ENCODE measurements at places on chromosomes 6 and 20.

DNA sequence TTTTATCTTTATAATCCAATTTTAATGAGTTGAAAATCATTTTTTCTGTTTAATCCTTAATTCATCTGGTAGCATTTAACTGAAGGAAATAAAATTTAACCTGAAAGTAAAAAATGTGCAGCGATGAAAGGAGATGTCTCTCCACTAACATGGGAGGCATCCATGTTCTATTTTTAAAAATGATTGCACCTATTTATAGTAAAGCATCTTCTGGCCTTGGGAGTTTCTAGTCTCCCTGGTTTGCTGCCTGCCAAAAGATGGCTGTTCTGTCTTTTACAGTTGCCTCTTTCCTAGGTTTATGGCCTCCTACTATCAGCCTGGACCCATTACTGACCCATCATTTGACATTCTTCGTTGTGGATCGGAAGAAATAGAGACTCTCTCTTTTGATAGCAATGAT is 143.0 kb downstream of the B3GAT2 start:
- no peak for DNase-seq

DNA sequence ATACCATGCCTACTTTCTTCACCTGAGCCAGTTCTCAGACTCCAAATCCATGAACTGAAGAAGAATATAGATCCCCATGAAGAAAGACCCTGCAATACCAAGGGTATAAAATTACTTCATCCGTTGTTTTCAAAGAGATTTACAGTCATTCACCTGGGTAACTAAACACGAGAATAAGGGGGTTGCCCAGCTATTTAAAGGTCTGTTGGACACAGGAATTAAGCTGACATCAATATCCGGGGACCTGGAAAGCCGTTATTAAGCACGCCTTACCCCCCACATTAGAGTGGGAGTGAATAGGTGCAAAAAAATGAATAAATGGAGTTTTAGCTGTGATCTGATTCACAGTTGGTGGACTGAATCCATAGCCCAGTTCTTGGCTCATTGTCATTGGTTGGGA is 28.9 kb downstream of the CLVS2 start:
- DNase-seq, result no peak

- DNase-seq, result no peak
These were observed 1059.5 kb upstream of the FLRT3 start for GRCh38 chr20:15396900-15397299.

GRCh38 chr6:2680264-2680922 is 70.3 kb downstream of the MYLK4 start:
- no peak for DNase-seq

DNA sequence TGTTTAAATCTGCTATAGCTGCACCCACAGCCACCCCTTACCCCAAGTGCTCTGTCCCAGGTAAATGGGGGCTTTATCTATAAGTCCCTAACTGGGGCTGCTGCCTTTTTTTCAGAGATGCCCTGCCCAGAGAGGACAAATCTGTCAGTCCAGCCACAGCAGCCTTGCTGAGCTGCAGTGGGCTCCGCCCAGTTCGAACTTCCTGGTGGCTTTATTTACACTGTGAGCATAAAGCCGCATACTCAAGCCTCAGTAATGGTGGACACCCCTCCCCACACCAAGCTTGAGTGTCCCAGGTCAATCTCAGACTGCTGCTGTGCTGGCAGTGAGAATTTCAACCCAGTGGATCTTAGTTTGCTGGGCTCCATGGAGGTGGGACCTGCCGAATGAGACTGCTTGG is 505.2 kb downstream of the CBLN4 start:
- DNase-seq, result no peak

- DNase-seq, result no peak
These were observed 105.8 kb upstream of the SPTLC3 start for GRCh38 chr20:12902992-12903391.

DNA sequence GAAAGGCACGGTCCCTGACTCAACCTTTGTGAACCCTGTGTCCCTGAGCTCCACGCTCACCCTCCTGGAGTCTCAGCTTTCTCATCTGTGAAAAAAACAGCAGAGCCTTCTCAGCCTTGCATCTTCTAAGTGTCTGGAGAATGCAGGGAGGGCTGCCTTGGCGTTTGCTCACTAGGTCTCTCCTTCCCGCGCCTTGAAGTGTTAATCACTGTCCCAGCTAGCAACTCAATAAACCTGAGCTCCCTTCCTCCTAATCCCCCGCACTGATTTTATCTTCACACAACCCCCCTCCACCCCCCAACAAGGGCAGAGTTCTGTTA is 34.9 kb upstream of the FOXC1 start:
- no peak for DNase-seq

GRCh38 chr6:45946352-45946751 is 69.3 kb downstream of the CLIC5 start:
- DNase-seq, result no peak

DNA sequence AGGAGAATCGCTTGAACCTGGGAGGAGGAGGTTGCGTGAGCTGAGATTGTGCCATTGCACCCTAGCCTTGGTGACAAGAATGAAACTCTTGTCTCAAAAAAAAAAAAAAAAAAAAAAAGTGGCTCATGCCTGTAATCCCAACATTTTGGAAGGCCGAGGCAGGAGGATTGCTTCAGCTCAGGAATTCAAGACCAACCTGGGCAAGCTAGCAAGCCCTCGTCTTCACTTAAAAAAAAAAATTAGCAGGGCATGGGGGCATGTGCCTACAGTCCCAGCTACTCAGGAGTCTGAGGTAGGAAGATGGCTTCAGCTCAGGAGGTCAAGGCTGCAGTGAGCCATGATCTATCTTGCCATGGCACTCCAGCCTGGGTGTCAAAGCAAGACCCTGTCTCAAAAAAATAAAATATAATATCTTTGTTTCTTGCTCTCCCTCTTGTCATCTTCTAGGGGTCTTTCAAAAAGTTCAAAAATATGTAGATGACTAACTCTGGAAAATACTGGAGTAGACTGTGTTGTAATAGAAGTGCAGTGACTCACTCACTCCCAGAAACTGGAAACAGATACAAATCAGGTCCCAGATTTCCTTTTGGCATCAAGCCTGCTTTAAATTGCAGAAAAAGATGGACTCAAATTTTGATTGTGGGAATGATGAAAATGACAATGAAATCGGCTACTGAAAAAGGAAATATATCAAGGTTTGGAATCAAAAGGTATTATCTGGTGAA is 2.8 kb upstream of the GINM1 start:
- no peak for DNase-seq

- DNase-seq, result no peak
These were observed 47.3 kb downstream of the SLC35D3 start for GRCh38 chr6:136969433-136969832.

- DNase-seq, result no peak
These were observed 92.9 kb downstream of the RPS12 start for GRCh38 chr6:132907231-132907630.

DNA sequence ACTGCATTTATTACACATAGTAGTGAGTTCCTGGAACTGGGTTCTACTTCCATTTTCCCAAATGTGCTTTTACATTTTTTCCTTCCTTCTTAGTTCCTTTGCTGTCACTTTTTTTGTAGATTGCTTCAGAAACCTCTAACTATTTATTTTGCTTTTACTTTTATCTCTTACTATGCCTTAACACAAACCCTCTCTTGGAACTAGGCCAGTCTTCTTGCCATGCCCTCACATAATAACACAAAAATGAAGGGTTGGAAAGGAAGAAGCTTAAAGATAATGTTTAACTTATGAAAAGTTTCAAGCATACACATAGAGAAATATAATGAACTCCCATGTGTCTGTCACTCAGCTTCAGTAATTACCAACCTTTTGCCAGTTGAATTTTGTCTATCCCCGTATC is 27.1 kb downstream of the TOP1 start:
- DNase-seq, result no peak

GRCh38 chr20:61813791-61814190 is 251.9 kb downstream of the TAF4 start:
- no peak for DNase-seq

GRCh38 chr6:37432590-37432915 is 468 bp upstream of the CMTR1 start:
- DNase-seq, result no peak

DNA sequence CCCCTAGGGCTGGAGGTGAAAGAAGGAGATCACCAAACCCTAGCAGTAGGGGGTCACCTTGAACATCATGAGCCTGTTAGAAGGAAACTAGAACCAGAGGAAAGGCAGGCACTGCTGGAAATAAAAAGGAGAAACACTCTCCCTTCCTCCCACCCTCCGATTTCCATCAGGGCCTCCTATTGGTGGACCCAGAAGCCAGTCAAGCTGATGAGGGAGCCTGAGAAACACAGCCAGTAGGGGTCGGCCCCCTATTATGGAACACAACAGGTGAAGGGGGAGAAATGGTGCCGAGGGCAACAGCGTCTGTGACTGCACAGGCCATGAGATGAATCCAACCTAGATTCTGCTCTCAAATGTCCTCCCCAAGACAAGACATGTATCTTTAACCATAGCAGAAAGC is 156.1 kb upstream of the LRFN2 start:
- no peak for DNase-seq

- DNase-seq, result no peak
These were observed 32.9 kb downstream of the TRIM38 start for GRCh38 chr6:25995507-25995906.

- no peak for DNase-seq
These were observed 89.0 kb downstream of the NDUFAF5 start for GRCh38 chr20:13873831-13874230.

- no peak for DNase-seq
These were observed 285.4 kb downstream of the PHACTR1 start for GRCh38 chr6:13001927-13002326.

DNA sequence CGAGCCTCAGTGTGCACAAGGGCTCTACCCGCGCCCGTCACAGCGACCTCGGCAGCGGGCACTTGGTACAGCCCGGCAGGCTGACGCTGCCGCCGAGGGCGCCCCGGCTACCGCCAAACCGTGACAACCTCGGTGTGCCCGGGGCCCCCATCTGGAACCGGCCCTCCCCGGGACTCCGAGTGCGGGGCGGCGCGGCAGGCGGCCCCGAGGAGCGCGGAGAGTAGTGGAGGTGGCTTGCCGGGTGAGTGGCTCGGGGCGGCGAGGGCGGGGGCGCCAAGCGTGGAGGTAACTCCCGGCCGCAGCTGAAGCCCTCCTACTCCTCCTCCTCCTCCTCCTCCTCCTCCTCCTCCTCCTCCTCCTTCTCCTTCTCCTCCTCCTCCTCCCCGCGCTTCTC is at the start of gene ISM1:
Gene ISM1 (plus strand): TSS at position 371 of the 394 bp plus-strand sequence. CDS start 503 bp downstream, outside the sequence.
- no peak for DNase-seq

- no peak for DNase-seq
These were observed 23.4 kb downstream of the CASP8AP2 start for GRCh38 chr6:89853068-89853467.

DNA sequence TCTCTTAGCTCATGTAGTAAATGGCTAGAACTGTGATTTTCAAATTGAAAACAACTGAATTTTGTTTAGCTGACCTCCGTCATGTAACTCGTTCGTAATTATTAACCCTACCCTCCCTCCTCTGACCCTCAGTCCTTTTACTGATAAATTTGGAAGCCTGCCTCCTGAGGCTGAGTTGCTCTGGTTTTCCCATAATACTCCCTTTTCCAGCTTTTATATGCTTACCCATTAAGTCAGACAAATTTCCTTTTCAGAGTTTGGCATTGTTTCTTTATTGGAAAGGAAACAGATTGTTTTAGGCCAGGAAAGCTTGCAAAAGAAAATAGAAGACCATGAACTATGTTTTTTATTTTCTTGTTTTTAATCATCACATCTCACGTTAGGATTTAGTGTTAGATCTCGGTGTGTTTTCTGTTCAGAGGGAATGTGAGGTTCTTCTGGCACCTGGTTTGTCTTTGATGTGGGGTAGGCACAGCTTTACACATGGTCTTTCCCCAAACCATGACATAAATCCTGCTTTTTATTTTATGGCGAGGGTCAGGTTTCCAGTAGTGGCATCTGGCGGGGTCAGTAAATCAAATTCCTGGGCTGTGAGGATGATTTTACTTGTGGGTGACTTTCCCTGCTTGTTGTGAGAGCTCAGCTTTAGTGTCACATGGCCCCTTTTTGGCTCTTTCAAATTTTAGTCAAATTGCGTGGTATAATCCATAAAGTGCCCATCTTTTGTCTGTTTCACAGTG is 24.5 kb downstream of the PLCB4 start:
- no peak for DNase-seq

- DNase-seq, result no peak
These were observed 63.1 kb upstream of the UNC93A start for GRCh38 chr6:167227984-167228383.

DNA sequence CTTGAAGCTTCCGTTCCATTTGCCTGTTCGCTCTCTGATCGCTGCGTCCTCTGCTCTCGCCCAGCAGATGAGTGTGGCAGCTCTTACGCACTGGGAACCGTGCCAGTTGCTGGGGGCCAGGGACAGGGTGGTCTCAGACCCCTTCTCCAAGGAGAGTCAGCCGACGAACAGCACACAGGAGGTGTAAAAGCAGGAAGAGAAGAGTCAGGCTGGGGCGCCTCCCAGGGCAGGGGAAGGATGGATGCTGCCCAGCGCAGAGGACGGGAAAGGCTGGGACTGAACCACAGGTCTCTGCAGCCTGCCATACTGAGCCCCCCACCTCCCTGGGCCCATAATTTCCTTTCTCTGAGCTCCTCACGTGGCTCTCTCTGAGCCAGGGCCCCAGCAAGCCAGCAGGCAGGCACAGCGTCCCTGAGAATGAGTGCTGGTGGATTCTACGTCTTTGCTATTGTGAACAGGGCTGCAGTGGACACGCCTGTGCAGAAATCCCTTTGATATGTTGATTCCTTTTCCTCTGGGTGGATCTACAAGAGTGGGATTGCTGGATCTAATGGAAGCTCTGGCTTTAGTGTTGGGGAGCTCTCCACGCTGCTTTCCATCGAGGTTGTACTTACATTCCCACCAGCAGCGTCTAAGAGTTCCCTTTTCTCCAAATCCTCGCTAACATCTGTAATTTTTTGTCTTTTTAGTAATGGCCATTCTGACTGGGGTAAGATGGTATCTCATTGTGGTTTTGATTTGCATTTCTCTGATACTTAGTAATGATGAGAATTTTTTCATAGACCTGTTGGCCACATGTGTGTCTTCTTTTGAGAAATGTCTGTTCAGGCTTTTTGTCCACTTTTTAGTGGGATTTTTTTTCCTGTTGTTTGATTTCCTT is 104.1 kb downstream of the PSMB1 start:
- no peak for DNase-seq

- no peak for DNase-seq
These were observed 11.2 kb downstream of the NT5DC1 start for GRCh38 chr6:116111552-116112528.

- no peak for DNase-seq
These were observed 47.6 kb upstream of the ADGRF4 start for GRCh38 chr6:47650553-47651432.

DNA sequence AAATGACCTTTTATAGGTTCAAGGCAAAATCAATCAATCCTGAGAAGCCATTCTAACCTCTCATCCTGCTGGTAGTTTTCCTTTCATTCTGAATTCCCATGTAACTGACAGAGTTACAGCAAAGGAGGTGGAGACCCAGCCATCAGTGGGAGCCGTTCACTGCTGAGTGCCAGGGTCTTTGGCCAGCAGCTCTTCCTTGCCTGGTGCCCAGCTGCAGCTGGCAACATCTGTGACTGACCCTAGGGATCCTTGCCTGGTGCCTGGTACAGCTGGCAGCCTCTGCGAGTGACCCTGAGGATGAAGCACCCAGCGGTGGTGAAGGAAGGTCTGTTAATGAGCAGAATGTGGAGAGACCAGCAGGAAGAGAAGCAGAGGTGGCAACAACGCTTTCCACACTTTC is 314.6 kb downstream of the THBS2 start:
- DNase-seq, result no peak

- DNase-seq, result no peak
These were observed 101.1 kb downstream of the DLGAP4 start for GRCh38 chr20:36407199-36407733.

GRCh38 chr20:46838011-46838410 is 56.6 kb upstream of the EYA2 start:
- DNase-seq, result no peak

GRCh38 chr6:28597217-28597835 is 71.6 kb downstream of the GPX5 start:
- DNase-seq, result no peak

GRCh38 chr6:3530515-3530914 is 73.7 kb upstream of the SLC22A23 start:
- no peak for DNase-seq

Data from stimulated activated CD8-positive, alpha-beta memory T cell treated with anti-CD3 and anti-CD28 coated beads, Interleukin-7, amount 100 ng/mL, for 1 hour (primary cell).